ENCODE measurements at places on chromosomes 1 and 21. TPM values are rescaled to one million over a fixed set of nuclear protein-coding genes. Genes with fewer than 3 reads are reported as not detected.

The MASP2 gene
- total RNA-seq = 0.90 TPM

- no peaks in the 10 kb centered on the region for H3K36me3 ChIP-seq
- peaks cover 2% of the 10 kb centered on the region for H3K4me1 ChIP-seq
- DNase-seq = no peak
- H3K4me3 ChIP-seq = no peak overlapping the region
These were observed 7.9 kb downstream of the SAMD11 start for GRCh38 chr1:931380-932172.

DNA sequence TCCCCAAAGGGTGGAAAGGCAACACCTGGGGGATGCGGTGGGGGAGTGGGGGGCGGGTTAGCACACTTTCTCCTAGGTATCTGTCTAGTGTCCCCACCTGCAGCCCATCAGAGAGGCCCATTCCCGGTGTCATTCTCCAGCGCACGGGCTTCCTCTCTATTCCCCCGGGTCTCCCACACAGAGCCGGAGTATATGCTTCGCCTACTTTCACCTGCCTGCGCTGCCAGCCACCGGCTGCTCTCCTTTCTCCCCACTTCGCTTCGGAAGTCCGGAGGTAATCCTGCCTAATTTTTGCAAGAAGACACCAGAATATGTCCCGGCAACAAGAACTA is 852 bp downstream of the RGS7 start:
- no peak for DNase-seq
- peak overlapping the region; percentile 90 for H3K4me3 ChIP-seq
- peaks cover 2% of the 10 kb centered on the region for H3K4me1 ChIP-seq

DNA sequence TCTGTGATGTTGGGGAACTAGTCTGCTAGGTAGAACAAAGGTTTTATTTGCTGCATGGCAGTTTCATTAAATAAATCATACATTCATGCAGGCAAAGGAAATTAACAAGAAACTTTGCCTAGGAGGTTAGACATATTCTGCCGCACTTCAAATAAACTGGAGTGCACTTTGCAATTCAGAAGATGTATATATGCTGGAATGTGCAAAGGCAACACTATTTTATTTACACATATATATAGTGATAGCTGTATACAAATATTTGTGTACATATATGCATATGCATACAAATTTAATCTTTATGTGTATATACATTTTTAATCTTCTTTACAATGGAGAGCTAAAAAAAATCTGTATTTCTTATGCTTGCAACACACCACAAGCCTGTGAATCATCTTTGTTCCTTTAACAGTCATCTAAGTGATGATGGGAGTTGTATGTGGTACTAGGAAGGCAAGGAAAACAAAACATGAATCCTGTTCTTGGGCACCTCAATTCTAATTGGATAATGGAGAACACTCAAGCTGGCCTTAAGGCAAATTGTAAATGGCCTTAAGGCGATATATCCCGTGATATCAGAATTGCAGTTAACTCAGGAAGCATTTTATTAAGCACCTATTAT is 605.8 kb upstream of the CAMK1G start:
- no peak overlapping the region for H3K27ac ChIP-seq
- DNase-seq = no peak
- no peaks in the 10 kb centered on the region for H3K27me3 ChIP-seq
- no peaks in the 10 kb centered on the region for H3K4me1 ChIP-seq
- no peaks in the 10 kb centered on the region for H3K36me3 ChIP-seq
- no peak overlapping the region for H3K4me3 ChIP-seq

GRCh38 chr1:237791592-237791991 is 99.1 kb downstream of the ZP4 start:
- no peak for DNase-seq
- H3K27ac ChIP-seq = no peak overlapping the region
- no peaks in the 10 kb centered on the region for H3K36me3 ChIP-seq
- H3K27me3 ChIP-seq = no peaks in the 10 kb centered on the region
- no peaks in the 10 kb centered on the region for H3K4me1 ChIP-seq

GRCh38 chr21:45050345-45050796 is 24.0 kb upstream of the ADARB1 start:
- no peak overlapping the region for H3K4me3 ChIP-seq
- no peaks in the 10 kb centered on the region for H3K36me3 ChIP-seq
- no peak overlapping the region for H3K27ac ChIP-seq
- DNase-seq = no peak
- H3K27me3 ChIP-seq = peaks cover 3% of the 10 kb centered on the region

- H3K36me3 ChIP-seq = no peaks in the 10 kb centered on the region
- no peaks in the 10 kb centered on the region for H3K27me3 ChIP-seq
- no peak for DNase-seq
- H3K4me3 ChIP-seq = no peak overlapping the region
- no peak overlapping the region for H3K27ac ChIP-seq
These were observed 48.6 kb upstream of the COL11A1 start for GRCh38 chr1:103156966-103157365.

DNA sequence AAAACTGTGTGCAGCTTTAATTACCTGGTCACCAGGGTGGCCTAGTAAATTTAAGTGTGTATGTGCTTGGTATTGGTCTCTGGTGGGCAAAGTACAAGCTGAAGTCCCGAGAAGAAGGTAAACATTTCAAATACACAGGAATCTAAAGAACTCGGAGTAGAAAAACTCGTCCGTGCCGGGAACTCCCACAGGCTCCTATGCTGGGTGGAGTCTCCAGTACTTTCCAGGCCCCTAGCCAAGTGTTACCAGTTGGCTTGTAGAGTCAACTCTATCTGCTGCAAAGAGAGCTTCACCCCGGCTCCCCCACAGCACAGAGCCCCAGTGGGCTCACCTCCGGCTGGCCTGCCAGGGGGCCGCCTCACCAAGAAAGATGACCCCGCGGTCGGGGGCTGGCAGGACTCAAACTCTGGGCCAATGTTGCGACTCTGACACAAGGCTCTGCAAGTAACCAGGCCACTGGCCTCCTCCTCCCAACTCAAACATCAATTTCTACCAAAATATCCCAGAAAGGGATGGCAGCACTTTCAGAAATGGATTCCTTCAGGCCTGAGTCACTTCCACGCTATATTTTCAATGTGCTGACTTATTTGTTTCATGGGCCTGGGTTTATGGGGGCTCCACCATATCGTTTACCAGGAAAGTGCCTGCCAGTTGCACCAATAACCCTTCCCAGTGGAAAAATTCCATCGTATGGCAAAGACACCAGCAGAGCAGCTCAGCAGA is 73.9 kb downstream of the SLC66A1 start:
- no peak overlapping the region for H3K4me3 ChIP-seq
- no peak for DNase-seq
- H3K36me3 ChIP-seq = peaks cover 13% of the 10 kb centered on the region
- H3K27ac ChIP-seq = no peak overlapping the region
- H3K27me3 ChIP-seq = no peaks in the 10 kb centered on the region
- no peaks in the 10 kb centered on the region for H3K4me1 ChIP-seq

- no peaks in the 10 kb centered on the region for H3K4me1 ChIP-seq
- H3K4me3 ChIP-seq = no peak overlapping the region
- no peak overlapping the region for H3K27ac ChIP-seq
These were observed 24.0 kb upstream of the DDOST start for GRCh38 chr1:20685099-20685662.

- peak overlapping the region; percentile 83 for H3K4me3 ChIP-seq
- peak overlapping the region; percentile 70 for H3K27ac ChIP-seq
- H3K27me3 ChIP-seq = no peaks in the 10 kb centered on the region
- no peak for DNase-seq
- no peaks in the 10 kb centered on the region for H3K4me1 ChIP-seq
These were observed 642 bp downstream of the SLC30A7 start for GRCh38 chr1:100896481-100896982.

DNA sequence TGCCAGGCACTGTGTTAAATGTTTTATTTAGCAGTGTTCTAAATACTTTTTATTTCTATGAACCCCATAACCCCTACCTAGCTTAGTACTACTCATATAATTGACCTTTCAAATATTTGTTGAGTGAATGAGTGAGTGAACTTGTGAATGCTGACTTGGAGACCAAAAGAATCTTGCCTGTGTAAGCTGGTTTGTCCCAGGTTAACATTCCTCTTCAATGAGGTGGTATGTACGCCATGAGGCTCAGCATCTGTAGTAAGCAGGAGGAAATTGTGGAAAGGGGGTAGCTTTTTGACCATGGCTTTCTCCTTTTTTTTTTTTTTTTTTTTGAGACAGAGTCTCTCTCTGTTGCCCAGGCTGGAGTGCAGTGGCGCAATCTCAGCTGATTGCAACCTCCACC is 14.6 kb downstream of the MED18 start:
- no peak for DNase-seq
- no peak overlapping the region for H3K4me3 ChIP-seq
- no peaks in the 10 kb centered on the region for H3K36me3 ChIP-seq
- H3K27ac ChIP-seq = no peak overlapping the region

- no peaks in the 10 kb centered on the region for H3K27me3 ChIP-seq
- no peak overlapping the region for H3K27ac ChIP-seq
- no peak overlapping the region for H3K4me3 ChIP-seq
- H3K4me1 ChIP-seq = peaks cover 7% of the 10 kb centered on the region
- no peaks in the 10 kb centered on the region for H3K36me3 ChIP-seq
These were observed 19.8 kb upstream of the PTP4A2 start for GRCh38 chr1:31957701-31958674.

Data from H1 (cell line).